Bladder microvascular endothelial cell (primary cell): ENCODE measurements at places on chromosomes 7 and 10. TPM values are rescaled to one million over a fixed set of nuclear protein-coding genes. Genes with fewer than 3 reads are reported as not detected.

Gene FRMD4A
- total RNA-seq, result 26.9 and 64.4 TPM in 2 replicates

Gene CREM
- 54.7 and 58.8 TPM in 2 replicates for total RNA-seq

Gene EVX1
- not detected in 2 replicates for total RNA-seq

Gene GATA3
- total RNA-seq, result 0.13 and 0.16 TPM in 2 replicates

Gene CALML3
- not detected in 2 replicates for total RNA-seq

Gene ACTL6B
- total RNA-seq, result not detected in 2 replicates
